ENCODE measurements at places on chromosomes 13 and 19. TPM values are rescaled to one million over a fixed set of nuclear protein-coding genes. Genes with fewer than 3 reads are reported as not detected.

Gene PLIN5
- 5.3 TPM for polyA plus RNA-seq

Gene THSD8
- 5.4 TPM for polyA plus RNA-seq

Gene MBD3L4
- not detected for polyA plus RNA-seq

Gene ERCC2
- 38.0 TPM for polyA plus RNA-seq

Gene GPR183
- 2.3 TPM for polyA plus RNA-seq

Gene USHBP1
- polyA plus RNA-seq = 5.4 TPM

- no peak for DNase-seq
These were observed 41.8 kb downstream of the UGGT2 start for GRCh38 chr13:96011291-96011872.

DNA sequence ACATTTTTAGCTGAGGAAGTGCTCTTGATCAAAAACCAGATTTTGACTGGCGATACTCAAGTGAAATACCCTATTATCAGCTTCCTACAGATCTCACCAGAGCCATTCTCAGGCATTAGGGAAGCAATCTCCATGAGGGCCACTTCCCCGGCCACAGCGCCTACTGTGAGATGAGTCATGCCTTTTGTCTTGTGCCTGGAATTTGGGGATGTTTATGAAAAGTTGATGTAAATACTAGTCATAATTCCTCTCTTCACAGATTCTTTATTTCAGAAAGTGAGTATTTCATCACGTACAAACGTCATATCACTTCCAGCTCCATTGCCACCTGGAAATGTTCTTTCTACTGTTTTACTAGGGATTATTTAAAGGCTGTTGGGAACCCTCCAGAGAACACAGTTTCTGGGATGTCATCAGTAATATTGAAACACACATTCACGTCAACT, 25.3 kb upstream of the SLC46A3 start:
- DNase-seq = no peak

DNA sequence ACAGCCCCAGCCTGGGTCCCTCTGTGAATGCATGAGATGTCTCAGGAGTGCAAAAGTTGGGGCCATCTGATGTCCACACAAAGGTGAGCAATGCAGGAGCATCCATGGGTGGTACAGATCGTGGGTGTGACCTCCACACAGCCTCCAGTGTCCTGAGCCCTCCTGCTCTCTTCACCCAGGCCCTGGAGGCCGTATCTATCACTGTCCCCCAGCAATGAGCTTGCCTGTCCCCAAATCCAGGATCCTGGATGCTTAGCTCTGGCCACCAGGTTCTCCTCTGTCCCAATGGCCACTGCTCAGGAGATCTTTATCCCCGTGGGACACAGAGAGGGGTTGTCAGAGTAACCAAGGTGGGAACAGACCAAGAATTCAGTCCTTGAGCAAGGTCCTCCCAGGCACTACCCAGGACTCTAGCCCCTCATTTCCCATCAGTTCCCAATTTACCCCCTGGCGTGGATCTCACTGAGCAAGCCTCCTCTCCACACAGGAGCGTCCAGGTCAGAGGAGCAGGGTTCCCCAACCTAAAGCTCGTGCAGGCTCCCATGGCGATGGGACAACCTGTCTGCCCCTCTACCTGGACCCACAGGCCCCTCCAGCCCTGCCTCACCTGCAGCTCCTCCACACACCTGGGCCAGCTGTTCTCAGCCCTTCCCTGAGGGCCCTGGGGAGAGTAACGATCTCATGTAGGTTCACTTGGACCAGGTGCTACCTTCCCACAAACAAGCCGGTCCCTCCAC, 11.3 kb downstream of the CEACAM21 start:
- DNase-seq = no peak

DNA sequence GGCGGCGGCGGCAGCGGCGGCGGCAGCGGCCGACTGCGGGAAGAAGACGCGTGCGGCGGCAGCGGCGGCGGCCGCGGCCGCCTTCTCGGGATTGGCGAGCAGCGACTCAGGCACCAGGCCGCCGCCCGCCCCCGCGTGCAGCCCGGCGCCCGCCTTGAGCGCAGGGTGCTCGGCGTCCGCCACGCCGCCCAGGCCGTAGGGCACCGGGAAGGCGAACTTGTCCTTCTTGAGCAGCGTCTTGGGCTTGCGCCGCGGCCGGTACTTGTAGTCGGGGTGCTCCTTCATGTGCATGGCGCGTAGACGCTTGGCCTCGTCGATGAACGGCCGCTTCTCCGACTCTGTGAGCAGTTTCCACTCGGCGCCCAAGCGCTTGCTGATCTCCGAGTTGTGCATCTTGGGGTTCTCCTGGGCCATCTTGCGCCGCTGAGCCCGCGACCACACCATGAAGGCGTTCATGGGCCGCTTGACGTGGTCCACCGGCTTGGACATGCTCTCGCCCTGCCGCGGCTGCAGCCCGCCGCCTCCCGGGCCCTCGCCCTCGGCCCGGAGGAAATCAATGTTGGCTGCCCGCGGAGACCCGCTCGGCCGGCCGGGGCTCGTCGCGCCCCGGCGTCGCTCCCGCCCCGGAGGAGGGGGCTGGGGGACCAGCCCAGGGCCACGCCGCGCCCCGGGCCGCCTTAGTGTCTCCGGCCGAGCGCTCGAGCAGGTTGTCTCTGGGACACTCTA, 621 bp downstream of the SOX21 start:
- DNase-seq = no peak

- DNase-seq = no peak
These were observed 24.3 kb downstream of the LAIR2 start for GRCh38 chr19:54526972-54527371.

DNA sequence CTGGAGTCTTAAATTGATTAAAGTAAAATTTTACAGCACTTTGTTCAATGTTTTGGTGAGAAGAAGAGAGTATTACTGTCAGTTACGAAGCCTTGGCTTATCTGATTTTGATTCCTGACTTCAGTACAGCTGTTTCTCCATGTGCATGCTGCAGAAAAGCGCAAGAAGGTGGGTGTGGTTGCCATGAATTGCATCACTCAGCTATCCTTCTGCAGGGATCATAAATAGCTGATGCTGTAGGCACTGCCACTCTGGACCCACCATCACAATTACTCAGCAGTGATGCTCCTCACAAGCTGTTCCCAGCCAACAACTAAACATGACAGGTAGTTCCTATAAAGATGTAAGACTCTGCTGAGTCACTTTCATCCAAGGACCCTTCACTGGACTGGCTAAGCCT, 321.2 kb downstream of the IRS2 start:
- no peak for DNase-seq

- no peak for DNase-seq
These were observed 277.1 kb downstream of the KLF5 start for GRCh38 chr13:73335944-73336343.

- DNase-seq = no peak
These were observed 2.5 kb downstream of the KDM4B start for GRCh38 chr19:4971424-4971793.

DNA sequence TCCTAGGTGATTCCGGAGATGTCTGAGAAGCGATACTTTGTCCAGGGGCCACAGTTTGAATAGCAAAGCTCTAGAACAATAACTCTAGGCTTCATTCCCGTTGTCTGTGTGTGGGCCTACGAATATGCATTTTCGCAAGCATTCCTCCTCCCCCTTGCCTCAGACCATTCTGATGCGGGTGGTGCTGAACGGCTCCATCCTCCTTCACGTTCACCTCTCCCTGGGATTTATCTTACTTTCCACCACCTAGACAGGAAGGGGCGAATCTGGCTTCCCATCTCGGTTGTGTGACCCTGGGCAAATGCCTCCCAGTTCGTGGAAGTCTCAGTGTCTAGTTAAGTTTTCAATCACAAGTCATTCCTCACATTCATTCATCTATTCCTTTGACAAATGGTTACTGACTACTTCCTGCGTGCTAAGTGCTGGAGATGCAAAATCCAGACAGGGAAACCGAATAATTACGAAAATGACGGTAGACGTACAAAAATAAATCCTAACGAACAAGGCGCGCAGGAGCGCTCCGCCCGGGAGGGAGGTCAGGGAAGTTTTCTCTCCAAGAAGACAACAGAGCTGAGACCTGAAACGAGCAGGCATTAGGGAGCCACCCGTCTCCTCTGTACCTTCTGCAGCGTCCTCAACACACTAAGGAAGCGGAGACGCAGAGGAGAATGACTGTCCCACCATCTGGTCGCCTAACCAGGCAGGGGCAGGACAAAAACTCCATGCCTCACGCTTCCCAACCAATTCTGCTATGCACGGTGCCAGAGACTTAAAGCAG, 1.3 kb upstream of the CNOT3 start:
- DNase-seq = no peak

- DNase-seq = no peak
These were observed 1.1 kb downstream of the LYPD4 start for GRCh38 chr19:41843371-41843770.

DNA sequence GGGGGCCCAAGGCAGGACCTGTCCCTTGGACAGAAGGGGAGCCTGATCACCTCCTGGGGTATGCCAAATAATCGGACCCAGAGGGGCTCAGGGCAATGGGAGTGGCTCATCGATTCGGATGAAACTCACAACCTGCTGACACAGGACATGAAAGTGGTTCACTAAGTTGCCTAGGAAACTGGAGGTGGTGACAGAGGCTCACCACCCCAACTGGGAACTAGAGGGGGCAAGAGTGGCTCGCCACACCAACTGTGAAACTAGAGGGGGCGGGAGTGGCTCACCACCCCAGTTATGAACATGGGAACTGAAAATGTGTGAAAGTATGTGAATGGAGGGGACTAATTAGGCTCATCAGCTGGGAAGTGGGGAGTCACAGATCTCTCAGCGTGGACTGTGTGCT, 46.3 kb upstream of the ZNF737 start:
- no peak for DNase-seq

- DNase-seq = no peak
These were observed 8.8 kb downstream of the MFSD12 start for GRCh38 chr19:3548606-3549005.

GRCh38 chr13:40336228-40337221, 329.9 kb downstream of the FOXO1 start:
- DNase-seq = no peak

DNA sequence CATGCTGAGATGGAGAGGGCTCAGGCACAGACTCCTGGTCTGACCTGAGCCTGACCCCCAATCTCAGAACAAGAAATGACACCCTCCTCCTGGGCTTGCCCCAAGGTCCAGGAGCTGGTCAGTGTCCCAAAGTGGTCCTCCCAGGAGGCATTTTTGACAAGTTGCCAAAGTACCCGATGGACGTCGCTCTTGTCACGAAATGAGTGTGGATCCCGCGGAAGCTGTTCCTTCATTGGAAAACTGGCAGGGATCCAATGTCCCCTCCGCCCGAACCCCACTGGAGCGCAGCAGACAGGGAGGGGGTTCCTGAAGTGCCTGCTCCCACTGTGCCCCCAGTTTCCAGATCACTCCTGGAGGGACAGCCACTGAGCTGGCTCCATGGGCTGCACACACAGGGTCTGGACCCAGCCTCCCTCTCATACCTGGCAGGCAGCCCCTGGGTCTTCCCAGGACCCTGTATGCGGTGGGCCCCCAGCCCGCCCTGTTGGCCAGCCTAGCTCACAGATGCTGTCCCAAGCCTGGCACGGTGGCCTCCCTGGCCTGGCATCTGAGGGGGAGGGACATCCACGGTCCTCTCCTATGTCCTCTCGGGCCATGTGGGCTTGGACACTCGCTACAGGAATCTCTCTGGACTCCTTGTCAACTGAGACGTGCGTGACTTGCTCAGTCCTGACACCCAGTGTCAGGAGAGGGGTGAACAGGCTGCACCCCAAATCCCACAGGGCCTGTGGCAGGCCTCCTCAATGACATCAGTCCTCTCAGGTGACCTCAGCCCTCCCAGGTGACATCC, 12.8 kb upstream of the ZNF14 start:
- DNase-seq = no peak

- peak; percentile 62 for DNase-seq
These were observed 647 bp upstream of the KLF12 start for GRCh38 chr13:74134777-74135325.
